Iris pigment epithelial cell (primary cell): ENCODE measurements at places on chromosomes 11 and 22.

DNA sequence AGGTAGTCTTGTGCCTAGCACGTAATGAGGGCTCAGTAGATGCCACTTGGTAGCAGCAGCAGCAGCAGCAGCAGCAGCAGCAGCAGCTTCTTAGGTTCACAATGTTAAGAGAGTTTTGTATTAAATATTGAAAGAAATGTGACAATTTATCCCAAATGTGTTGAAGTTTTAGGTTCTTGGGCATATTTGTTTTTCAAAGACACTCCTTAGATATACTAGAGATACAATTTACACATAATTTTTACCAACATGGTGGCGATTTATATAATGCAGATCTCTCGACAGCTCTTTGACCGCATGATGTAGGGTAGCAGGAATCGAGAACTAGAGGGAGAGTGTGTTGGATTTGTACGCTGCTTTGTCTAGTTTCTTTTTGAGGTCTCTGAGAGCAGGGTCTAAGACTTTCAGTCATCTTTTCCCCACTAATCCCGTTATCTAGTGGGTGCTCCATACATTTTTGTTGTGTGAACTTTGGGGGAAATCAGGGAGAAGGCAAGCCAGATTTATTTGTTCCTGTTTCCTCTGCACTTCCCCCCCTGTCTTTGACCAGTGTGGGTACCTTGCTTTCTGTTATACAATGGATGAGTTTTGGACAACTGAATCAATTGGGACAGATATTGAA, 1.4 kb downstream of the FDX1 start:
- DNase-seq, result no peak

- DNase-seq, result no peak
Observed at GRCh38 chr11:16997624-16998023, 16.6 kb downstream of the PLEKHA7 start.

- DNase-seq, result no peak
Observed at GRCh38 chr22:37331856-37332536, 49.7 kb downstream of the CYTH4 start.

GRCh38 chr11:91133361-91133760, 910.5 kb upstream of the CHORDC1 start:
- DNase-seq, result no peak

GRCh38 chr11:118820412-118821357, 29.7 kb upstream of the DDX6 start:
- DNase-seq, result no peak

DNA sequence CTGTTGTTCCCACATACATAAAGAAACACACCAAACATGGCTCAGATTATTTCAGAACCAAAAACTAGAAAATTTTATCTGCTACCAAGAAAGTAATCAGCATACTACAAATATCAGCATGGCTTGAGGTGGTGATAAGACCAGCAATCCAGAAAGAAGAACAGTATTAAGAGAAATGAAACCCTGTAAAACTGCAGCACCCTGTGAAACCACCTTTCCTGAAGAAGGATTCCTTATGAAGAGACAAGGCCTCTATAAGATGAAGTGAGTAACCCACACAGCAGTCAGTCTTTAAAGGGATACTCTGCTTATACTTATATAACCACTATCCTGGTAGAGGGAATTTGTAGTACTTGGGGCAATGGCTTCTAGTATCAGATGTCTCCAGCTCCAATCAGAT, 49.9 kb downstream of the RSF1 start:
- DNase-seq, result no peak

DNA sequence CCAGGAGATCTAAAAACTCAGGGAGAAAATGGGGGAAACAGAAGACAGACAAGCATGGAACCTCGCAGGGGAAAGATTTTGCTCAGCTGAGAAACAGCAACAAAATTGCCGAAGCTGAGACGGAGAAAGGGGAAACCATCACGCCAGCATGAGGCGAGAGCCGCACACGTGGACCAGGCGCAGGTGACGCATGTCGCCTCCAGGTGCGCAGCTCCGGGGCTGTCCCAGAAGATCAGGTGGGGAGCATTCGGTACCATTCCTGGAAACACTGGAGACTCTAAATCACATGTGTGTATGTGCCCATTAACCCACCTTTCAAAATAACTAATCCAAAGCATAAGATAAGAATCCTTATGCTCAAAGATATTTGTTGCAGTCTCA, 121.7 kb downstream of the BRD1 start:
- DNase-seq, result no peak

DNA sequence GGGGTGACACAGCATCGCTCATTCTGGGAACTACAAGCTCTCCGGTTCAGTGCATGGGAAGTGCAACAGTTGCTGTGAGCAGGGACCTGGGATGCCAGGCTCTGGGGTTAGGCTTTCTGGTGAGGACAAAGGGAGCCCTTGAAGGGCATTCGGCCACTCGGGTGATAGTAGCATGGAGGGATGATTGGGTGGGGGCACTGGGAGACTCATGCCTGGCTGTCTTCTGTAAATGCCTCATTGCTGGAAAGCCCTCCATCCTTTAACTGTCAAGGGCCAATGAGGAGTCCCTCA, 9.9 kb downstream of the OAF start:
- DNase-seq, result no peak

DNA sequence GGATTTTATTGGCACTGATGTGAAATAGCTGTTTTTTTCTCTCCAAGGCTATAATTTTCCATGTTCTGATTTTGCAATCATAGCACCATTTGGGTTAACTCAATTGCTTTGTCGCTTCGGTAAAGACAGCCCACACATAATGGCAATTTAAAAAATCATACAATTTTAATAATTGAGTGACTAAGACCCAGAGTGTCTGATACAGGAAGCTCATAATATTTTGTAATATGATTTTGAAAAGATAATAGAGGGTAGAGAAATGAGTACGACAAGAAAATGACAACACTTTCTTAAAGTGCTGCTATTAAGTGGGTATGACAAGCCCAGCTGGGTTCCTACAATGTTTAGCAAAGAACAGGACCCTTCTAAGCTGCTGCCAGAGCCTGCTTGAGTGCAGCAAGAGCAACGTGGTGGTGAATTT, 439.1 kb downstream of the METTL15 start:
- DNase-seq, result no peak

- DNase-seq, result peak; percentile 8
Observed at GRCh38 chr11:30392221-30392784, 69.4 kb downstream of the ARL14EP start.

- DNase-seq, result no peak
Observed at GRCh38 chr11:130420478-130421198, 7.8 kb downstream of the ADAMTS8 start.

- DNase-seq, result no peak
Observed at GRCh38 chr11:131695889-131696429, 325.5 kb downstream of the NTM start.

GRCh38 chr22:34534101-34534500, 531.9 kb upstream of the ISX start:
- DNase-seq, result no peak

DNA sequence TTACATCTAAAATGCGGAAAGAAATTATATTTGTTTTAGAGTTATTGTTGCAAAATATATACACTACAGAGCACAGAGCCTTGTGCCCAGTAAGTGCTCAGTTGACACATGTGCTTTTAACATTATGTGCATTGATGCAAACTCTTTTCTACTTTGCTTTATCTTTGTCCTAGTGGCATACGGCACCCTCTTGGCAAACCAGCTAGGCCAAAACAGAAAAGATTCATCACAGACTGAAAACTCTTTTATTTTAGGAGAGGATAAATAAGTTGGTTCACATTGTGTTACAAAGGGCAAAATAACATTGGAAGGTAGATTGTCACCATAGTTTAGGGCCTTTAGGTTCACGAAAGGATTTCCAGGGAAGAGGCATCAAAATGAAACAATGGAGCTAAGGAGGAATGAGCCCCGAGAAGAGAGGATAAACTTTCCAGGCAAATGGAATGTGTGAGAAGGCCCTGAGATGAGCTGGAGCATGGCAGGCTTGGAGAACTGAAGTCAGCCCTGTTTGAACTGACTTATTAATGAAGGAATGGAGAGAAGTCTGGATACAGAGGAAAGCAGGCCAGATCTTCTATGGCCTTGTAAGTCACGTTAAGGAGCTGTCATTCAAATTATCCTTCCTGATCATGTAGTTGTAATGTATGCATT, 23.5 kb upstream of the TOP3B start:
- DNase-seq, result no peak

DNA sequence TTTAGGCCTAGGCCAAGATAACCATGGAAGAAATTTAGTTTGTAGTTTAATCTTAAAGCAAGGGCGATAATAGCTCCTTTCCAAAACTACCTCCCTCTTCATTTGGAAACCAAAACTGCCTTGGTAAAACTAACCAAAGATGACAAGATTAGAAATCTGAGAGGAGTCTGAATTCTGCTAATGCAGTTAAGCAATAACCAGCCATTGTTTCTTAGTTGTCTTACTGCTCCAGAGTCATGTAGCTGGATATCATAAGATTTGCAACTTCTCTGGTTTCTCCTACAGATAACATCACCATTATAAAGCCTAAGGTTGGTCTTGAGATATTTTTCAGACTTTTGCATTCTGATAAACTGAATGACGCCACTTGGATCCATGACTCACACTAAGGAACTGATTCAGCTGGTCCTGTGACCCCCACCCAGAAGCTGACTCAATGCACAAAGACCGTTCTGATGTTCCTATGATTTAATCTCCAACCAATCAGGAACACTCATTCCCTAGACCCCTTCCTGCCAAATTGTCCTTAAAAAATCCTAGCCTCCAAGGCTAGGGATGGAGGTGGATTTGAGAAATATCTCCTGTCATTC, 200.8 kb downstream of the LUZP2 start:
- peak; percentile 92 for DNase-seq

DNA sequence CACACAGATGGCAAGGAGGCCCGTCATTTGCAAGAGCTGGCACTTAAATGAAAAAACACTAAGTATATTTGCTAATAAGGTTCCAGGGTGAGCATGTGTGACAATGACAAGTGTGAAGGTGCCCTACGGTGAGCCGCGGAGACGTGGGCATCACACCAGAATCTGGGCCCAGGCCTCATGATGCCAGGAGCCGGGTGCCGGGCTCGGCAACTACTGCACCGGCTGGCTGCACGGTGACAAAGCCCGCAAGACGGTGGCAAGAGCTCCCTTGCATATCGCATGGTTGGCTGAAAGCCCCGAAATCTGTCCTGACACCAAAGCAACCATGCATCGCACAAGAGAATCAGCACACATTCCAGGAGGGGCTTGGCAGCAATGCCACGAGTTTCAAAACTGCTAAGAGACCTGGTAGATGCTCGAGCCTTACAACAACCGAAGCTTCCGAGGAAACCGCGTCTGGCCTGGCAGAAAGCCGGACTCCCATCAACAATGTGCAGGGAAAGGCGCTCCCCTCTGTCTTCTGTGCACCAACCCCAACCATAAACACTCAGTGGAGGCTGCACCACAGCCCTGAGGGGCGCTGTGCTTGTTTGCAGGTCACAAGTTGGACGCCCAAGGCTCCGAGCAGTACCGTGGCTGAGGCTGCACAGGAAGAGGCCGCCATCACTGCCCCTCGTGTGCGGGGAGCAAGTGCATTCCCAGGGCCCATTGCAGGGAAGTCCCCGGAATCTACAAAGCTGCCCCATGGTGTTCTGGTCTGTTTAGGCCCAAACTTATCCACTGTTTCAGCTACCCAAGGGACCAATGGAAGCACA, 339.7 kb downstream of the CTTN start:
- no peak for DNase-seq

- DNase-seq, result no peak
Observed at GRCh38 chr22:17945888-17946648, 78.3 kb downstream of the MICAL3 start.

DNA sequence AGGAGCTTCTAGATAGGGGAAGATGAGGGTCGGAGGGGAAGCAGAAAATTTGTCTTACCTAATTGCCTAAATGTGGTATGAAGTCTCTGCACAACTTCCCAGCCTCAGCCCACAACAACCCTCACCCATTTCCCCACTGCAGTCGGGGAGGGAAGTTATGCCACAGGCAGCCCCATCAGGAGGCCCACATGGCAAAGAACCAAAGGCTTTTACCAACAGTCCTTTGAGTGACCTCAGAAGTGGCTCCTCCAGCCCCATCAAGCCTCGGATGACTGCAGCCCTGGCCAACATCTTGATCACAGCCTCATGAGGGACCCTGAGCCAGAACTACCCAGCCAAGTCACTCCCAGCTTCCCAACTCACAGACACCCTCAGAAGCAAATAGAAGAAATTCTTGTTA, 54.8 kb downstream of the CHST1 start:
- DNase-seq, result no peak

- DNase-seq, result no peak
Observed at GRCh38 chr22:30902496-30903357, 65.8 kb downstream of the MORC2 start.

GRCh38 chr11:130608287-130608686, 159.8 kb downstream of the ADAMTS15 start:
- no peak for DNase-seq

- DNase-seq, result no peak
Observed at GRCh38 chr11:134407321-134407828, 4.7 kb downstream of the B3GAT1 start.

DNA sequence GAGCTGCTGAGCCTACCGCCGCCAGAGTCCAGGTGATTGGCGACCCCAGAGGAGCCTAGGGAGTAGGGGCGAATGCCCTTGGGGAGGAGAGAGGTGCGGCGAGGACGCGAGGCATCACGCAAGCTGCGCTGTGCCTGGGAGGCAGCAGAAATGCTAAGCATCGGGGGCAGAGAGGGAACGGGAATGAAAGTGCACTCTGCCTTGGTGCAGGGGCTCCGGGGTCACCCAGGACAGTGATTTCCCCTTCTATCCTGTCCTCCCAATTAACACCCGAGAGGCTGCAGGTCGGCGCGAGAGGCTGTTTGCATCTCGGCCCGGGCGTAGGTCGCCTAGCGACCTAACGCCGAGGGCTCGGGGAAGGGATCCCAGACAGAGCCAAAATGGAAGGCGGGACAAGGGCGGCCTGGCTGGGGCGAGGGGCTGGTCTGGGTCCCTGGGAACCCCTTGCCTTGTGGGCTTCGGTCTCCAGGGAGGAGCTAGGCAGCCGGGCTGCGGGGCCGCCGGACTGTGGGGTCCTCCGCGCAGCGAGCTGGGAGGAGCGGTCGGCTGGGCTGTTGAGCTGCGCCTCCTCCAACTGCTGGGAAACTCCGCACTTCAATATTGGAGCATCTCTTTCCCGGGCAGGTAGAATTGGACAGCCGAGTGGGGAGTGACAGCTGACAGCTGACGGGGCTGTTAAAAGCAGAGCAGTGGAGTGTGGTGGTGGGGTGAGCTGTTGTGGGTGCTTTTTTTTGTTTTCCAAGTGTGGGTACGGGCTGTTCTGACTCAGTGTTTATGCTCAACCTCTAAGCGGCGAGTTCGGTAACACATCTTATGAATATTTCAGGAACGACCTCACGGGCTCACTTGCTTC, 657 bp downstream of the ELMOD1 start:
- peak; percentile 43 for DNase-seq

GRCh38 chr22:30265823-30266444, 717 bp downstream of the OSM start:
- DNase-seq, result no peak

- DNase-seq, result peak; percentile 59
Observed at GRCh38 chr11:110076371-110076965, 16.7 kb upstream of the ZC3H12C start.

GRCh38 chr22:44336962-44337677, 24.4 kb upstream of the SHISAL1 start:
- DNase-seq, result no peak

GRCh38 chr22:45235101-45235777, 5.5 kb downstream of the KIAA0930 start:
- DNase-seq, result no peak
